CD4-positive, alpha-beta T cell treated with Interleukin-17A for 4 hours (primary cell): ENCODE measurements at places on chromosomes 7 and 10.

- DNase-seq: no peak
Observed at GRCh38 chr7:24505968-24506367, 67.3 kb upstream of the PALS2 start.

DNA sequence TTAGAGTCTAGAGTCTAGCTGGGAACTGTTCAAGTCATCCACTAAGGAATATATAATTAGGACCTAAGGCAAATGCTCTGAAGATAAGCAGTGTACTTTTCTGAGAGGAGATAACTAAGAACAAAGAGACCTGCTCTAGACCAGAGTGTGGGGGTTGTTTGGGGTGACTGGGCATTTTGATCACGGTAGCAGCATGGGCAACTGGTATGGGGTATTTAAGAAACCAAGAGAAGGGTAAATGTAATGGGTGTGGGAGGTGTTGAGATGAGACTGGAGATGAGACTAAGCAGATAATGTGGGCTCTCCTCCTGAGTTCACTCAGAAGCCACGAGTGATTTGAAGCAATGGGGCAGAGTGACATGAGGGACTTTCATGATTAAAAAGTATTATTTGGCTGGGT, 1082.9 kb downstream of the GATA3 start:
- DNase-seq: no peak

DNA sequence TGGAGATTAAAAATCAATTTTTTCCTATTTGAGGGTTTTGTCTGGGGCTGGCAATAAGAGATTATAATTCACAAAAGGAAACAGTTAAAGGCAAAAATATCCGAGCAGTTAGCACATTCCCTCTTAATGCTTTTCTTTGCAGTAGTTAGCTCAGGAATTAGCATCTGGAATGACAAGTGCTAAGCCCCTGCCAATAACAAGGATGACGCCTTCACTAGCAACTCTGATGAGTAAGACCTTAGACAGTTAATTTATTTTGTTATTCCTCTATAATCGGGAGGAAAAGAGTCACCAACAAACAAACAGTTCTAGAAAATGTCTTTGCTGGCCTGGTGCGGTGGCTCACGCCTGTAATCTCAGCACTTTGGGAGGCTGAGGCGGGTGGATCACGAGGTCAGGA, 151.3 kb downstream of the TRIL start:
- no peak for DNase-seq

DNA sequence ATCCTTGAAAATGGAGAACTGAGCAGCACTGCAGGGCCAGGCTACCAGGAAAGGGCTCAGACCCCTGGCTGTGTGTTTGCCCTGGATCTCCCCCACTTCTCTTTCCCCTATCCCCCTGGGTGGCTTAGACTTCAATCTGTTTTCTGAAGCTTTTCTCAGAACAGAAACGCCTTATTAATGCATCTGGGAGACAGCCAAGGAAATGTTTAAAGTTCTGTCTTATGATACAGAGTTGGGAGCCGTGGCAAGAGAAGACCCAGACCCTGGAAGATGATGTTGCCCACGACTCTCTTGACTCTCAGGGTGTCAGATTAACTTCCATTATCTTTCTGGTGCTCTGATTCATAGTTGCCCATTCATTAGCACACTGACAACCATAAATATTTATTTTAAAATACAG, 107.1 kb downstream of the EBLN1 start:
- no peak for DNase-seq

DNA sequence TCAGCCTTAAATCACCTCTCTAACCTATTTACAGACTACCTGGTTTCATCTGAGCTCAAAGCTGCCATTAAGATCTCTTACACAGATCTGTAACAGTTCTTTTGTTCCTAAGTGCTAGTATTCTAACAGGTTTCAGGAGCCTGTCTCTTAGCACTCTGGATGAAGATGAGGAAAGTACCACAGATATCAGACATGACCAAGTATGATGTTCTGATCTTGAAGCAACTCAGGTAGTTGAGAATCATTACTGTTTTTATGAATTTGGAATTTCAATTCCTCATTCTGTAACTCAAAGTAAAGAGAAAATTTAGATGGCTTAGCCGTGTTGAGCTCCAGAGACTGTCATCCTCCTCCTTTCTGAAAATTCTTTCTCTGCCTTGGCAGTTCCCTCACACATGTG, 30.8 kb downstream of the CCDC186 start:
- no peak for DNase-seq

DNA sequence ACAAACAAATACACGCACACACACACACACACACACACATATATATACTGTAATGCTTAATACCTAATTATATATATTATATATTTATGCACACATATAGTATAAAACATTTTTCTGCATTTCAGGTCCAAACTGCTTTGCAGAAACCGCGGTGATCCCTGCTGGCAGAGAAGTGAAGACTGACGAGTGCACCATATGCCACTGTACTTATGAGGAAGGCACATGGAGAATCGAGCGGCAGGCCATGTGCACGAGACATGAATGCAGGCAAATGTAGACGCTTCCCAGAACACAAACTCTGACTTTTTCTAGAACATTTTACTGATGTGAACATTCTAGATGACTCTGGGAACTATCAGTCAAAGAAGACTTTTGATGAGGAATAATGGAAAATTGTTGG, 138.5 kb downstream of the VWC2 start:
- no peak for DNase-seq

DNA sequence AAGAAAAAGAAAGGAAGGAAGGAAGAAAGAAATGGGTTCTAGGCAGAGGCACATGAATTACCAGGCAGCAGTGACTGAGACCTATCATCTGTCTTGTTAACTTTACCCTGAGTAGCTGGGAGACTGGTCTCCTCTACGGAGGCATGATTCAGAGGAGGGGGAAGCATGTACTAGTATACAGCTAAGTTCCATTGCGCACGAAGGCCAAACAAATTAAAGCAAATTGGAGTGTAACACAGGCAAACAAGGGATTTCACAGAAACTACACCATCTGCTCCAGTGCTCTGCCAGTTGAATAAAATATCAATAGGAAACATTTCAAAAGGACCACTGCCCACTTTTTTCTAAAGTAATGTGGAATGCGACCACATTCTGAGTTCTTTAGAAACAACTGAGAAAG, 65.9 kb upstream of the RSU1 start:
- no peak for DNase-seq

- DNase-seq: no peak
Observed at GRCh38 chr10:35219891-35220890, 93.5 kb downstream of the CREM start.

GRCh38 chr10:132783165-132783939, 2.6 kb downstream of the NKX6-2 start:
- no peak for DNase-seq

GRCh38 chr7:18425227-18425626, 70.3 kb upstream of the HDAC9 start:
- no peak for DNase-seq

DNA sequence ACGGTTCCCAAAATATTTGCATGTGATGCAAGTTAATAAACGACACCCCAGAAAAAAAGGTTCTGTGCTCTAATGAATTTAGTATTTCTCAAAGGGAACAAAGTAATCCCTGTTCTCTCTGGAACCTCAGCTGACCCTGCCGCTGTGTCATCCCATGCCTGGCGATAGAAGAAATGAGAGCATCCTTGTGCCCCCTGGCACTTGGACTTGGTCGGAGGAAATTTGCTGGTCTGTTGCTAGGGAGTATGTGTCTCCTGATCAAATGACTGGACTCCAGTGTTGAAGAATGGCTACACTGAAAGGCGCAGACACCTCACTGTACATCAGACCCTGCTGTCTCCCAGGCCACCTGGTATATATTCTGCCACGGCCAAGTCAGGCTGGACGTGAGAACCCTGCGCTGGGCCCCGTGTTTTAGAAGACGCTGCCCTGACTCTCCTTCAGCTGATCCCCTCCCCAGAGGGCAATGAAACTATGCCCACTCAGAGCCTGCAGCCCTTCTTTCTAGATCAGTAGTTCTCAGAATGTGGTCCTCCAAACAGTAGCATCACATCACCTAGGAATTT, 67.2 kb downstream of the THNSL1 start:
- DNase-seq: no peak

DNA sequence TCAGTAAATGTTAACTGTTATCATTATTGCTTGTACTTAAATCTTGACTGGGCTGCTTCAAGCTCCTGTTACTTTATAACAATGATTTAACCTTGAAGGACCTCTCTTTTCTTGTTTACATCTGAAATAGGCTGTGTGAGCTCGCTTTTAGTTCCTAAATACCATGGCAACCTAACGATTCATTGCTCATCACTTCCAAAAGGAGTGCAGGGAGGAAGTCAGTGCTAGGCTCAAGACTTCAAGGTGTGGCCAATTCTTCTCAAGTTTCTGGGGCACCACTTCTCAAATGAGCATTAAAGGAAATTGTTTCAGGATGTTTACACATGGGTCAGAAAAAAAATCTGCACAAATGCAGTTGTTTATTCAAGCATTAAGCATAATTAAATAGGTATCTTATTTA, 284.2 kb downstream of the MTERF1 start:
- DNase-seq: no peak

- DNase-seq: no peak
Observed at GRCh38 chr7:10662491-10662890, 311.2 kb upstream of the PHF14 start.

DNA sequence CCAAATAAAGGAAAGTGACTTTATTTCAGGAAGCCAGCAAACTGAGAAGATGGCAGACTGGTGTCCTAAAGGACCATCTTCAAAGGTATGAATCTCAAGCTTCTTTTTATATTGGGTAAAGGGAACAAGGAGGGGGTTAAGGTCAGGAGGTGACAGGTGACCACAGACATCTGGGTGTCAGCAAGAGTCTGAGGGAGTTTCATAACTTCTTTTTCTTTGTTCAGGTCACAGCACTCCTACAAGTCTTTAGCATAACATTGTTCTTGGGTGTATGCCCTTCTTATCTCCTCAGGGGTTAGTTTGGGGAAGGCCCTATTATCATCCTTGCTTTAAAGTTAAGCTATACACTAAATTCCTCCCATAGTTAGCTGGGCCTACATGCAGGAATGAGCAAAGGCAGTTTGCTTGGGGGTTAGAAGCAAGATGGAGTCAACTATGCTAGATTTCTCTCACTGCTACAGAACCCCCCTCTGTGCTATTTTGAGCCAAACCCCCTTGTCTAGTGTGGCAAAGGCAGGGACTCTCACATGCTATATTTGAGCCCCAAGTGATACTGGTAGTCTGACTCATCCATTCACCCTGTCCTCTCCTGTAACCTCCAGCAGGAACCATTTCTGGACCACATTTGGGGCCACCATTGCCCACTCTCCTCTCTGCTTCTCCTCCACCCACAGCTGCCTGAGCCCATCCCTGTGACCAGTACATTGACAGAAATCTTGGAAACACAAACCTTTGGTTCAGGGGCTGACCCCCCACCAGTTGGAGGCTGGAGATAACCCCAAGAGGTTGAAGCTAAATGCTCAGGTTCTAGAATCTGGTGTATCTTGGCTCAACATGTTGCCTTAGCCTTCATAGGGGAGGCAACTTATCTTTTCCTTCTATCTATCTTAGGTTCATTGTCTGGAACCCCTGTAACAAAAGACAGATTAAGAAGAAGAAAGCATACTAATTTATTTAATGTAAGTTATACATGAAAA, 55.5 kb upstream of the LRGUK start:
- no peak for DNase-seq

- DNase-seq: no peak
Observed at GRCh38 chr10:129685271-129685670, 218.2 kb downstream of the MGMT start.
